ENCODE measurements at places on chromosomes 4 and X.

- DNase-seq = no peak
These were observed 21.6 kb downstream of the SH3KBP1 start for GRCh38 chrX:19865567-19866363.

- no peak for DNase-seq
These were observed 640.1 kb downstream of the IQCM start for GRCh38 chr4:149175549-149175948.

DNA sequence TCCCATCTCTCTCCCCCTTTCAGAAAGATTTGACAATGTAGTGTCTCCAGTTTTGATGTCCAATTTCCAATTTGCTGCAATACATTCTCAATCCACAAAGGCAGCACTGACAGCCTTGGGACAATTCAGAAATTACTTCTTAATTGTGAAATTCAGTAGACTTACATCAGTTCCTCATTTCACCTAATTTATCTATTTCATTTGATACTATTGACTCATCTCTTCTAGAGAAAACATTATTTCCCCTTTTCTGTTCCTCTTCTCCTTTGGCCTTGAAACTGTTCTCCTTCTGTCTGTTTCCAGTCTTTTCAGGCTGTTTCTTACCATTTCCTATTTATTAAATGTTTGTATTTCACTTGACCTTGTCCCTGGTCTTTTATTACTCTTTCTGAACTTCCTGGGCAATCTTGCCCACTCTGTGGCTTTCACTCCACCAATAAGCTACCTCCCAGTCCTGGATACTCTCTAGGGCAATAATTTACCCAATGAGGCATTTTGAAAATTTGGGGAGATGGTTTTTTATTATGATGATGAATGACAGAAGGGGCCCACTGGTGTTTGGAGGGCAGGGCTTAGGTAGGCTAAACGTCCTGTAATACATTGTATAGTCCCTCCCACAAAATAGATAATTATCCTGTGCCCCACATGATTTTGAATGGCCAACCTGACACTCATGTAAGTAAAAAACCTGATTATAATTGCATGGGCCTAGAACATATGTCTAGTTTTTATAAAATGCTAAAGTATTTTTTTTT, 498.0 kb upstream of the BOD1L1 start:
- no peak for DNase-seq

DNA sequence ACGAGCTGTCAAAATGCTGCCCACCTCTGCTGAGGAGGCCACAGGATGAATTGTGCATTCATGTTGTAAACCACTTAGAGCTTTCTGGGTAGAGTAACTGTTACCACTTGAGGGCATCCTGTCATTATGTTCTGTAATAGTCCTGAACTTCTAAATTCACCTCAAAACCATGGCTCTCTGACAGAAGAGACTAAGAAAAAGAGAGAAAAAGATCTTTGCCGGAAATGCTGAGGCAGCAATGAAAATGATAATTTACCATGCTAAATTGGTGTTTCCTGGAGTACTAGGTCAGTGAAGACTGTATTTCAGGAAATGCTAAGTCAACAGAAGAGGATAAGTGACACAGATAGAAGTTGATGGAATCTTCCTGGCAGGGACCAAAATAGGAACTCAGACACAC, 942.3 kb upstream of the SLIT2 start:
- DNase-seq = no peak

- no peak for DNase-seq
These were observed 78.5 kb upstream of the PDHA2 start for GRCh38 chr4:95761426-95761825.

DNA sequence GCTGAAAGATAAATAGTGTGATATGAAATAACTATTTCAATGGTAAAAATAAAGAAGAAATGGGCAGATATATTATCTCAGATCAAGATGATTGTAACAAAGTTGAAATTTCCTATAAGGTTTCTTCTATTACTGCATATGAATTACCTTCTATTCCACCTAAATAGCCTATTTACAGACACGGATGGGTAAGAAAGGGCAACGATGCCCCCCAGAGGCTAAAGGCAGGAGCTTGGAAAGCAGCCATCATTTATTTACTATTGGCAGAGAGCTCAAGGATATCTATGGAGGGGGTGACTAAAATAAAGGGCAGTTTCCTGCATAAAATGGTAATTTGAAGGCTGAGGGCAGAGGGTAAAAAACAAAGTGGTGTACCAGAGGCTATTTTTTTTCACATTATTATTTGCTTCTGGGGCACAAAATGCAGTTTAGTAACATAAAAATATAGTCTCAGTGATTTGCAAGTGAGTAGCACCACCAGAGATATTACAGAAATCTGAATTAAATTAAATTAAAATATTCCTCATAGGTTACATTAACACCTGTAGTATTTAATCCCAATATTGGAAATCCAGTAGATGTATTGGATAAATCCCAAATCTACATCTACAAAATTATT, 123.1 kb downstream of the BTC start:
- DNase-seq = peak; percentile 9

DNA sequence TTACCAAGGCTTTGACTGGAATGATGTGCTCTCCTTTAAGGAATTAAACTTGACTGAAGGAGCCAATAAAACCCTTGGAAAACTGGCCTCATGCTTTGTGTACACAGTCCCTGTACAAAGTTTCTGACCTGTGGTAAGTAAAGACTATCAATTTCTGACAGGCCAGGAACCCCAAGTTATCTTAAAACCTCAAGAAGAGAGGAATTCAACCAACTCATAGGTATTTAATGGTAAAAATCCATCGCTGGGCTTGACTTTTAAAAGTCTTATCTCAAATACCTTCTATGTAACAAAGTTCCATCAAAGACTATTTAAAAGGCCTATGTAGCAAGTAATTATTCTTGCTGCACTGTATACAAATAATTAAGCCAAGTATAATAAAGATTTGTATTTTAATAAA, 103.7 kb upstream of the TENT5D start:
- no peak for DNase-seq

- no peak for DNase-seq
These were observed 2.8 kb downstream of the DCUN1D4 start for GRCh38 chr4:51845711-51846110.

DNA sequence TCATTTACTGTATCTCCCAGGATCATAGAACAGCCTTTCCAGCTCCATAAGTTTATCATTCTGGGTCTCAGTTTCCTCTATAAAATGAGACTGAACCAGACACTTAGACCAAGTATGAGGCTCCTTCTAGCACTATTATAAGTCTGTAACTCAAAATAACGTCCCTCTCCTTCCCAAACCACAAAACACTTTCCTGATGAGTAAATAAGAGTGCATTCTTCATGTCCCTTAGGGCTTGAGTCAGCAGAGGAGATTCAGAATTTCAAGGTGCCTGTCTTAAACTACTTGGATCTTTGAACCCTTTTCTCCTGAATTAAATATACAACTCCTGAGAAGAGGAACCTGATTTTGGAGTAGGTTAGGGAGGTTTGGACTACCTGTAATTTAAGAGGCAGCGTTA, 62.6 kb downstream of the GLRA2 start:
- no peak for DNase-seq

DNA sequence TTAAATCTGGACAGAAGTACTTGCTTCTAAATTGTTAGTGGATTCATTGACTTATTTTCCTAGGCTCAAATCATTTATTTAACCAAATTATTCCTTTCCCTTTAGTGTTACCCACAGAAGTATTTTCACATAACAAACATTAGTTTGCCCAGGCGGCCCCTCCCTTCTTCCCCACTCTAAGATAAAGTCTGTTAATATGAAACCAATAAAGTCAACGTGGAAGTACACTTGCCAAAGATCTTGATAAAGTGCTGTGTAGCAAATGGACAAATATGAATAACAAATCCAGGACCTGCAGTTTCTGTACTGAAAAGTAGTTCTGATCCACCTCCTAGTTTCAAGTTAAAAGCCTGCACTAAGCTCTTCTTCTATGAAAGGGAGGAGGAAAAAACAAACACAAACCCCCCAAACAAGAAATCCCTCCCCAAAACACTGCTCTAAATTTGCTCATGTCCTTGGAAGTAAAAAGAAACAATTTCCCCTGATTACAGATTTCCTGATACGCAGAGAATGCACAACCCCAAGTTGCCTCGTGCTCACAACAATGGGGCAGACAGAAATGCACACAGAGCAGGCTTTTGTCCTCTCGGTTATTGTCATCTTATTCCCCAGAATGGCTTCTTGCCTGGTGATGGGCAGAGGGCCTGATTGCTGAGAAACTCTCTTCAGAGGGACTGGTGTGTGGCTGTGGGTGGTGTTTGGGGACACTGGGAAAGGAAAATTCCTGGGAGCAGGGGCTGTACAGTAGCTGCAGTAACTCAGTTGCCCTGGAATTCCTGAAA, 23.2 kb downstream of the TMSB4X start:
- DNase-seq = no peak

- DNase-seq = no peak
These were observed 720.9 kb downstream of the FSTL5 start for GRCh38 chr4:161442921-161443320.
